Smooth muscle cell of bladder (primary cell): ENCODE measurements at places on chromosomes 3 and 15. TPM values are rescaled to one million over a fixed set of nuclear protein-coding genes. Genes with fewer than 3 reads are reported as not detected.

The GFM1 gene
- 27.3 and 30.0 TPM in 2 replicates for total RNA-seq

The APBA2 gene
- total RNA-seq, result 5.2 and 17.8 TPM in 2 replicates

The AGTR1 gene
- total RNA-seq, result 1.3 and 2.9 TPM in 2 replicates

The MOBP gene
- total RNA-seq, result 2.3 TPM in 1 of 2 replicates, not detected in the other

The LOXL1 gene
- 55.9 and 65.4 TPM in 2 replicates for total RNA-seq

The LINS1 gene
- 5.7 and 5.9 TPM in 2 replicates for total RNA-seq

The CCR9 gene
- total RNA-seq, result not detected in 2 replicates

The MITF gene
- total RNA-seq, result 24.0 and 39.2 TPM in 2 replicates
